ENCODE measurements at places on chromosomes 7 and 10. TPM values are rescaled to one million over a fixed set of nuclear protein-coding genes. Genes with fewer than 3 reads are reported as not detected.

- DNase-seq, result no peak
These were observed 69.4 kb downstream of the DNAJB6 start for GRCh38 chr7:157405914-157406810.

DNA sequence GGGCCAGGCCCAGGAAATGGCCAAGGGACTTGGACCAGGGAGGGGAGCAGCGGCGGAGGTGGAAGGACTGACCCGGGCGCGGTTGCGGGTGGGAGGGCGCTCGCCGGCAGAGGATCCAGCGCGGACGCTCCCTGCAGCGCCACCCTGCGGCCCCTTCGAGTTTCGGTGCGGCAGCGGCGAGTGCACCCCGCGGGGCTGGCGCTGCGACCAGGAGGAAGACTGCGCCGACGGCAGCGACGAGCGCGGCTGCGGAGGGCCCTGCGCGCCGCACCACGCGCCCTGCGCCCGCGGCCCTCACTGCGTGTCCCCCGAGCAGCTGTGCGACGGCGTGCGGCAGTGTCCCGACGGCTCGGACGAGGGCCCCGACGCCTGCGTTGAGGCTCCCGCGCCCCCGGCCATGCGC is 16.8 kb upstream of the ZNF467 start:
- DNase-seq, result peak; percentile 92

GRCh38 chr10:62025901-62026879 is 124.7 kb downstream of the ARID5B start:
- DNase-seq, result no peak

- DNase-seq, result no peak
These were observed 77.5 kb upstream of the YAE1 start for GRCh38 chr7:39488467-39489393.

- peak; percentile 71 for DNase-seq
These were observed 60.0 kb upstream of the STEAP1B start for GRCh38 chr7:22559829-22560489.

DNA sequence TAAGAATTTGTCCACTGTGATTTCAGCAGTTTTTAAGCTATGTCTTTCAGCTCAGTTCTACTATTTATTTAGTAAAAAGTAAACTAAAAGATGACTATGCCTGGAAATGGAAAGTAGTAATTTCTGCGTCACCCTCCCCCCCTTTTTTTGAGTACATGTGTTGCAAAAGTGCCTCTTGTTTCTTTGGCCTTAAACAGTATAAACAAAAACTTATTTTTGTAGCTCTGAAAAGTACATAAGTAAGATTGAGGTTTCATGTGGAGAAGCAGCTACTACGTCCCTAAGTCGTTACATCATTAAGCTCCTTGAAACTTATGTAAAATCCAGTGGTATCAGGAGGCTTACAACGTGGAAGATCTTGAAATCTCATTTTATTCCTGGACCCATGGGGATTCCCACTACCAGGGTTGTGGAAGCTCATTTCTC is 46.3 kb upstream of the HBP1 start:
- peak; percentile 26 for DNase-seq

DNA sequence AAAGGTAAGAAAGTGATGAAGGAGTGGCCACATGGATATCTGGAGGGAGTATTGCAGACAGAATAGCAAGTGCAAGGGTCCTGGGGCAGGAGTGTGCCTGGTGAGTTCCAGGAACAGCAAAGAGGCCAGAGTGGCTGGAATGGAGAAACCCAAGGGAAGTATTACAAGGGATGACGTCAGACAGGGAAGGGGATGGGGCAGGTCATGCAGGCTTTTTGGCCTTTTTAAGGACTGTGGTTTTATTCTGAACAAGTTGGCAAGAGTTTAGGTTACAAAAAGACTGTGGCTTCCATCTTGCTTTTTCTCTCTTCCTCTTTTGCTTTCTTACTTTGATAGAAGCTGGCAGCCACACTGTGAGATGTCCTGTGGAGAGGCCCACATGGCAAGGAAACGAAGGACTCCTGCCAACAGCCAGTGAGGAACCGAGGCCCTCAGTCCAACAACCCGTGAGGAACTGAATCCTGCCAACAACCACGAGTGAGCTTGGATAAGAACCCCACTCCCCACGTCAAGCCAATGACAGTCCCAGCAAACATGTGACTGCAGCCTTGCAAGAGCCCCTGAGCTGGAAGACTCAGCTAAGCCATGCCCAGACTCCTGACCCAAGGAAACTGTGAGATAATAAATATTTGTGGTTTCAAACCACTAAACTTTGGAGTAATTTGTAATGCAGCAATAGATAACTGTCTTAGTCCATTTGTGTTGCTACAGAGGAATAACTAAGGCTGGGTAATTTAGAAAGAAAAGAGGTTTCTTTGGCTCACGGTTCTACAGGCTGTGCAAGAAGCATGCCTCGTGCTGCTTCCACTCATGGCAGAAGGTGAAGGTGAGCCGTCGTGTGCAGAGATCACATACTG is 19.8 kb upstream of the KDM7A start:
- DNase-seq, result no peak

DNA sequence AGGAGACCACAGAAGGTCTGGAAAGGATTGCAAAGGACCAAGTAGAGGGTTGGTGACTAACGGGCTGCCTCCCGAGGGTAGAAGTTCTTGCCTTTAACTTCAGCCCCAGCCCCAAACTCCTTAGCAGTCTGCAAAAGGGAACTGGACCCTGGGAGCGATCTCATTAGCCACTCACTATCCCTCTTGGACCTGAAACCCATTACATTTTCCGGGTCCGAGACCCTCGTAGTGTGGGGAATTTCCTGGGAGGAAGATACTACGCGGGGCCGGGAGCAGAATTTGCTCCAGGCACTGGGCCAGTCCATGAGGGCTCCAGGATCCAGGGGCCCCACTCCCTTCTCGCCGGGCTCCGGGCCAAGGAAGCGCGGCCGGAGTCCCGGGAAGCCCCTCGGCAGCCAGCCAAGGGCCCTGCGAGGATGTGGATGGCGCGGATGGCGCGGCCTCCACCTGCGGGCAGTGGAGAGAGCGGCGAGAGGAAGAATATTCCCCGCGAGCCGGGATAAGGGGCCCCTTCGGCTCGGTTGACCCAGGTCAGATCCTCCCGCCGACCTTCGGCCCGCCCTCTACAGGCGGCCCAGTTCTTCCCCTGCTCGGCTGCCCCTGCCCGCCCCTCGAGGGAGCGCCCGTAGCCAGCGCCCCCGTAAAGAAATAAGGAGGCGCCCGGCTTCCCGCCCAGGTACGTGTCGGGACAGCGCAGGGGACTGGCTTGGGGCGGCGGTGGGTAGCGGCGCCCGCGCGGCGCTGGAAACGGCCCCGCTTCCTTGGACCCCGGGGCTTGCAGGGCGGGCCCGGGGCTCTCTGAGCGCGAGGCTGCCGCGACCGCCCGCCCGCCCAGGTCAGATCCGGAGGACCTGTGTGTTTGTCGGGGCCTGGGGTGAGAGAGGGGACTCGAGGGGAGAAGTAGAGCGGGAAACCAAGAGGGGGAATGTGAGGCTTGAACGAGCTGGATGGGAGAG is at the start of gene MYO3A:
TSS of gene MYO3A (plus strand) at position 577 of the 956 bp plus-strand sequence. CDS start 17,882 bp downstream, outside the sequence.
- DNase-seq, result peak; percentile 79

DNA sequence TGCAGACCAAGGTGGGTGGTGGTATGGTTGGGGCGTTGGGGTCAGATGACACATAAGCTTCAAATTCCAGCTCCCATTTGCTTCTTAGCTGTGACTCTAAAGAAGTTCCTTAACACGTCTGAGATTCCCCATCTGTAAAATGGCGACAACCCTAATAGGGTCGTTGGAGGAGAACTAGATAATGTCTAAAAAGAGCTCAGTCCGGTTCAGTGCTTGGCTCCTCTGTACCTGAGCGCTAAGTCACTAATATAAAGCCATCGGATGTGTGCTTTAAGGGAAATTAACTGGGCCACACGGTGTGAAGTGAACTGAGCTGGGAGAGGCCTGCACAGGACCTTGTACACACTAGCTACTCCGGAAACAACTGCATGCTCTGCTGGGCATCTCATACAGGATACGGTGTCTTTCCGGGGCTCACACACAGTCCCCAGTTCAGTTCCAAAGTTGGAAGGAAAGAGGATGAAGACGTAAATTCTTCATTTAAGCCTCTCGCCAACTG is 476 bp upstream of the ZFYVE27 start:
- DNase-seq, result no peak

GRCh38 chr7:69597278-69598076 is 798 bp upstream of the AUTS2 start:
- DNase-seq, result peak; percentile 45

GRCh38 chr10:126243971-126244370 is 144.3 kb downstream of the ADAM12 start:
- DNase-seq, result no peak

DNA sequence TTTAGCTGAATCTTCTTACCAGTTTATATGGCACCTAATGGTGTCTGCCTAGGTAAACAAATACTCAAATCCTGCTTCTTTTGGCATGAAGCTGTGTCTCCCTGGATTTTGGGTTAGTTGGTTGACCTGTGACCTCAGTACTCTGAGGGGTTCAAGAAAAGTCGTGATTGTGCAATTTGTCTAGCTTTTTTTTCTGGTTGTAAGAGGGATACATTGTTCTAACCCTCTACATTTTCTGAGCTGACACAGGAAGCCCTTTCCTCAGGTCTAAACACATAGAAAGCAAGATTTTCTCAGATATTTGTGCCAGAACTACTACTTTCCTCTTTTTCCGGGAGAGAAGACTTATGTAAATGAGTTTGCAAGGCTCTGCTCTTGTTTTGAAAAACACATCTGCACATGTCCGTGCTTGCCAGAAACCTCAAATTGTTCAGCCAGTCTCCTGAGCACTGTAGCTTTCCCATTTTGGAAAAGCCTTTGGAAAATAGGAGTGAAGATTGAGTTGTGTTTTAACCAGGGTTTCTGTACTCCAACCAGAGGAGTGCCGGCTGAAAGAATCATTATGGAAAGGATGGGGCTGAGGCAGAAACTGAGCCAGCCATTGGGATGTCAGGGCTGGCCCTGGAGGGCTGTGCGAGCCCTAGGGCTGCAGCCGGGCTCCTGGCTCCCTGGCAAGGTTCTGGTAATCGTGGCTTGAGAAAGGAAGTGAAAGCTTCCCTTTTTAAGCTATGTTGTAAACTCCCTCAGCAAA is 31.3 kb upstream of the CXCL12 start:
- peak; percentile 46 for DNase-seq

- no peak for DNase-seq
These were observed 184.5 kb upstream of the RNF32 start for GRCh38 chr7:156456032-156456431.

GRCh38 chr7:129163875-129164544 is 19.5 kb downstream of the TSPAN33 start:
- DNase-seq, result no peak

DNA sequence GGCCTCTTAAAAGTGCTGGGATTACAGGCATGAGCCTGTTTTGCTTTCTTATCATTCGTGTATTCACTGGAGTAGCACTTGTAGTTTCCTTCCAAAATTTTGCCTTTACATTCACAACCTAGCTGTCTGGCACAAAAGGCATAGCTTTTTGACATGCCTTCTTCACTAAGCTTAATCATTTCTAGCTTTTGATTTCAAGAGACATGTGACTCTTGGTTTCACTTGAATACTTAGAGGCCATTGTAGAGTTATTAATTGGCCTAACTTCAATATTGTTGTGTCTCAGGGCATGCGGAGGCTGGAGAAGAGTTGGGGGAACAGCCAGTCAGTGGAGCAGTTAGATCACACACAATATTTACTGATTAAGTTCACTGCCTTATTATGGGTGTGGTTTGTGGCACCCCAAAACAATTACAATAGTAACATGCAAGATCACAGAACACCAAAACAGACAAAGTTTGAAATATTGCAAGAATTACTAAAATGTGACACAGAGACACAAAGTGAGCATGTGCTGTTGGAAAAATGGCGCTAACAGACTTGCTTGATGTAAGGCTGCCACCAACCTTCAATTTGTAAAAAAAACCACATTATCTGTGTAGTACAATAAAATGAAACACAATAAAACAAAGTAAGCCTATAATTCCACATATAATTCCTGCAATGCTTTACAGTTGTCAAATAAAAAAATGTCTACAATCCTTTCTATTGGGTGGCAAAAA is 43.1 kb downstream of the BRAF start:
- no peak for DNase-seq

DNA sequence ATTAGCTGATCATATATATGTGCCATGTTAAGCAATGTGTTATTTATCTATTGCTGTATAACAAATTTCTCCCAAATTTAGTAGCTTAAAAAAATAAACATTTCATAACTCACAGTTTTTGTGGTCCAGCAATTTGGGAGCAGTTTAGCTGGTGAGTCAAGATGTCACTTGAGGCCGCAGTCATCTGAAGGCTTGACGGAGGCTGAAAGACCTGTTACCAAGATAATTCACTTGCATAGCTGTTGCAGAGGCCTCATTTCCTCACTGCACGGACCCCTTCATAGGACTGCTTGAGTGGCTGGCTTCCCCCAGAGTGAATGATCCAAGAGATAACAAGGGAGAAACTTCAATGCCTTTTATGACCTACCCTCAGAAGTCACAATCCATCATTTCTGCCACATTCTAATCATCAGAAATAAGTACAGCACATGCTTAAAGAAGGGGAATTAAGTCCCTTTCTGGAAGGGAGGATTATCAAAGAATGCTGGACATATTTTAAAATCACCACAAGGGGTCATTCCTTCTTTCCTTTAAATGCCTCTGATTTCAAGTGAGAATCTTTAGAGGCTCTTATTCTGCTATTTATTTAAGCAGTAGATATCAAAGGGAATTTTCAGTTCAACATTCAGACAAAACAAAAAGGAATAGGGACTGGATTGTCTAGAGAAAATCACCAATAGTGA is 10.5 kb upstream of the SRPK2 start:
- DNase-seq, result no peak

DNA sequence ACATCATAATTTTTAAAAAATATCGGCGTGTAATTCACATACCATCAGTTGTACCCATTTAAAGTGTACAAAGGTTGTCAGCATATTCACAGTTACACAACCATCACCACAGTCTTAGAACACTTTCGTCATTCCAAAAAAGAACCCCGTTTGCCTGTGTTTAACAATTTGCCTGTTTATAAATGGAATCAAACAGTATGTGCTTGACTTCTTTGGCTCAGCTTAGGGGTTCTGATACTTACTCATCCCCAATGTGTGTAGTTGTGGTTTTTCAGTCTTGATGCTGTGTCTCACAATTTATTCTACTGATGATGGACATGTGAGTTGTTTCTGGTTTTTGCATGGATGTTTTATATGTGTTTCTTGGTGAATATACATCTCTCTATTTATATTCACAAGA is 50.0 kb downstream of the PRPF18 start:
- DNase-seq, result no peak

DNA sequence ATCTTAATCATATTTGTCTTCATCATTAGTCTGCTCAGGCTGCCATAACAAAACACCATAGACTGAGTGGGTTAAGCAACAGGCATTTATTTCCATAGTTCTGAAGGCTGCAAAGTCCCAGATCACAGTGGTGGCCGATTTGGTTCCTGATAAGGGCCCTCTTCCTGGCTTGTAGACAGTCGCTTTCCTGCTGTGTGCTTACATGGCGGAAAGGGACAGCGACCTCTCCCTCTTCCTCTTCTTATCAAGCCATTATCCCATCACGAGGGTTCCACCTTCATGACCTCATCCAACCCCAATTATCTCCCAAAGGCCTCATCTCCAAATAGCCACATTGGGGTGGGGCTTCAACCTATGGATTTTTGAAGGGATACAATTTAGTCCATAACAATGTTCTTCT is 84.0 kb downstream of the LYZL1 start:
- no peak for DNase-seq

GRCh38 chr7:23531794-23532489 is at the start of gene TRA2A:
Gene TRA2A, minus strand, starts transcription at chr7:23531981. Its CDS starts 157 bp downstream, at chr7:23531824.
- peak; percentile 97 for DNase-seq

The TMEM140 gene
- 40.9 TPM for total RNA-seq

The SPDYE6 gene
- total RNA-seq, result not detected

The MNX1 gene
- total RNA-seq, result not detected

The RPEL1 gene
- not detected for total RNA-seq

The UTF1 gene
- total RNA-seq, result not detected

The TBX20 gene
- total RNA-seq, result 2.2 TPM

The BMPER gene
- 6.1 TPM for total RNA-seq

The SLC18A2 gene
- 5.3 TPM for total RNA-seq

The ABCB1 gene
- total RNA-seq, result 4.2 TPM

The CCDC172 gene
- total RNA-seq, result not detected

The ADCYAP1R1 gene
- total RNA-seq, result 1.3 TPM
